ENCODE measurements at places on chromosomes 4 and X. TPM values are rescaled to one million over a fixed set of nuclear protein-coding genes. Genes with fewer than 3 reads are reported as not detected.

The HSD17B11 gene
- 35.9 TPM for total RNA-seq

The COL4A5 gene
- total RNA-seq = 57.7 TPM

The COL4A6 gene
- total RNA-seq = 3.8 TPM

The NUDT10 gene
- total RNA-seq = 6.3 TPM

The BEX1 gene
- 4.4 TPM for total RNA-seq

The GRIA2 gene
- total RNA-seq = under 0.01 TPM

The HS3ST1 gene
- under 0.01 TPM for total RNA-seq

The SH2D1A gene
- not detected for total RNA-seq

The IL2 gene
- not detected for total RNA-seq

The CLOCK gene
- total RNA-seq = 33.6 TPM

The SHROOM4 gene
- total RNA-seq = 0.62 TPM

The OTC gene
- total RNA-seq = not detected

The NEUROG2 gene
- total RNA-seq = not detected

The UGT2A3 gene
- not detected for total RNA-seq

The RASGEF1B gene
- 1.1 TPM for total RNA-seq

The HTR2C gene
- under 0.01 TPM for total RNA-seq

The GPRASP3 gene
- total RNA-seq = 12.0 TPM

The TLR6 gene
- total RNA-seq = 3.0 TPM

The IQCM gene
- total RNA-seq = not detected

The RBM41 gene
- total RNA-seq = 14.7 TPM

The CXCL11 gene
- not detected for total RNA-seq

The CLCN4 gene
- 0.77 TPM for total RNA-seq

The ADH4 gene
- total RNA-seq = not detected

The STK32B gene
- total RNA-seq = 1.1 TPM

The PCSK1N gene
- total RNA-seq = 2.9 TPM

The HTRA3 gene
- total RNA-seq = 0.55 TPM

The AMBN gene
- not detected for total RNA-seq

The TMPRSS11D gene
- total RNA-seq = under 0.01 TPM
